ENCODE measurements at places on chromosomes 11 and 22.

- DNase-seq, result no peak
These were observed 3.9 kb downstream of the CD3D start for GRCh38 chr11:118338637-118339061.

DNA sequence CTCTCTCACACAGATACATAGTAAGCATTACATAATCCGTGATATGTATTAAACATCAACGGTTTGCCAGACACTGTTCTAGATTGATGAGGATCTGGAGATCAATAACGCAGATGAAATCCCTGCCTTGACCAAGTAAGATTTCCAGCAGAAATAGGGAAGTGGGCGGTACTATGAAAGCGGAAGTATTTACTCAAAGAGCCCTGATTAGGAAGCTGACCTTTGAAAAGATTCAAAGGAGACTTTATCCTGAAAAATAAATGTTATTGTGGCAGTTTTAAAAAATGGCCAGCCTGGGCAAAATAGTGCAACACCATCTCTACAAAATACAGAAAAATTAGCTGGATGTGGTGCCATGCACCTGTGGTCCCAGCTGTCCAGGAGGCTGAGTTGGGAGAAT lies 26.8 kb downstream of the GAB2 start:
- DNase-seq, result no peak

- DNase-seq, result no peak
These were observed 1.3 kb downstream of the PLEKHA7 start for GRCh38 chr11:17012712-17013547.

DNA sequence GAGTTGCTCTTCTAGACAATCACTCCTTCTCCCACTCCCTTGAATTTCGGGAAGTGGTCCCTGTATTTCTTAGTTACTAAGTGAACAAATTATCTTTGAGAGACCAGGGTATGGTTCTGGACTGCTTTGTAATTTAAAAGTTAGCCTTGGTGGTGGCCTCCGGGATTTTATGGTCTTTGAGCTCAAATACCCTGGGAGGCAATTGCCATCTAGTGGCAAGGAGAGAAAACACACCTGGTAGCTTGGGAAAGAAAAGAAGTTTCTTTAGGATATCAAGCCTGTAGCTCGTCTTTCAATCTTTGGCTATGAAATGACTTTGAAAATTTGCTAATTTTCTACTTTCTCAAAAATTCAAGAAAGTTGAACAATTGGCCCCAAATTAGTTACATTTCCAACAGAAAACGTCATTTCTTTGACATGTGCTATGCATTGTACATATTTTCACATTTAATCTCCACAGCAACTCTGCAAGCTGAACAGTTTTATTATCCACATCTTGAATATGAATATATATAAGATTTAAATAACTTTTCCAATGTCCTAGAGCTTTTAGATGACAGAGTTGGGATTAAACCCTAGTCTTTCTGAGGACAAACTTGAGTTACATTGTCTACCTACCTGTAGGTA lies 39.1 kb downstream of the MMP27 start:
- no peak for DNase-seq

- DNase-seq, result peak; percentile 94
These were observed at the start of gene SELENOM for GRCh38 chr22:31107178-31107893. Gene SELENOM, minus strand, starts transcription at chr22:31107568. Its CDS starts 63 bp downstream, at chr22:31107505.

- DNase-seq, result peak; percentile 29
These were observed 1.7 kb downstream of the FCHSD2 start for GRCh38 chr11:73140213-73141030.

- no peak for DNase-seq
These were observed 65.6 kb downstream of the IGLL1 start for GRCh38 chr22:23514322-23515038.

GRCh38 chr11:134676516-134677287 lies 264.7 kb upstream of the B3GAT1 start:
- no peak for DNase-seq

GRCh38 chr22:46090631-46091201 lies 59.6 kb upstream of the PPARA start:
- DNase-seq, result no peak

DNA sequence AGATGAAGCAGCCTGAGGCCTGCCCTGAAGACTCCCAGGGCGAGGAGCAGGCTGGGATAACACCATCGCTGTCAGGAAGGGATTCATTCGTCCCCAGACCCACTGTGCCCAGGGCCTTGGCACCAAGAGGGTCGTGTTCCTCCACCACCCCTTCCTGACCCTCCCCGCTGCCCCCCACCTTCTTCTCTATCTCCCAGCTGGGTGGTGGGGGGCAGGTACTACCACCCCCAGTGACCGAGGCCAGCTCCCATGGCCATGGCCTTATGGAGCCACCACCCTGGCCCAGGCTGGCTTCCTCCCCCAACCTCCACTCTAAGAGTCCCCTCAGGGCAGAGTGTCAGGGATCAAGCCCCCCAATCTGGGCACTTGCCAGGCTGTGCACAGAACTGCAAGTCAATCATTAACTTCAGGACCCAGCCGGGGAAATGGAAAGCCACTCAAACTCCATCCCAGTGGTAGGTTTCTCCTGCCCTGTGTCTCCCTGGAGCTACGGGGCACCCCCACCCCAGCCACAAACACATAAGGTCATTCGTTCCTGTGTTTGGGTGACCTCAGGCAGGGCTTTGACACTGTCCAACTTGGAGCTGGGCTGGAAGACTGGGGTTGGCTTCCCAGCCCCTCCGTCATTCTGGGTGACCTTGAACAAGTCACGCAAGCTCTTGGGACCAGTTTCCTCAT lies 33.3 kb upstream of the WNT11 start:
- DNase-seq, result no peak

DNA sequence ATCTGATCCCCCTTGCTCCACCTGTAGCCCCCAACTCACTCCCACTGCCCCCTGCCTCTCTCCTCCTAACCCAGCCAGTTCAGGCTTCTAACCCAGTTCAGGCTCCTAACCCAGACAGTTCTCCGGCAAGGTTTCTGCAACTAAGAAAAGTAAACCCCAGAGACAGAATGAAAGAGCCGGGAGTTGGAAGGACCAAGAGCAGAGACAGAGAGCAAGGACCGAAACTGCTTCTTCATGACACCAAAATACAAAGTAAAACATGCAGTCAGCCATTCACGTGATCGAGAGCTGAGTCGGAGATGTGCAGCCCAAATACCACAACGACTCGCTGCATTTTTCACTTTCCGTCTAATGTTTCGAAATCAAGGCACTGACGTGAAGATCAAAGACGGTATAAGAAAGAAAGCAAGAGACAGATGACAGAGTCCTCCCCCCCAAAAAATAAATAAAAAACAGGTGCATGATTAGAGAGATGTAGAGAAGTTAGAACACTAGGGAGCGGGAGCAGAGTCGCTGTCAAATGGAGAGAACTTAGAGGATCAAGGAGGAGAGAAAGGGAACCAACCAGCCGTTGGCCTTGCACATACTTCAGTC lies 884 bp downstream of the IL10RA start:
- no peak for DNase-seq

Data from SW 1271 (cell line).